ENCODE measurements at places on chromosomes 4 and X.

- DNase-seq, result no peak
These were observed 371.3 kb upstream of the INTU start for GRCh38 chr4:127261476-127261875.

DNA sequence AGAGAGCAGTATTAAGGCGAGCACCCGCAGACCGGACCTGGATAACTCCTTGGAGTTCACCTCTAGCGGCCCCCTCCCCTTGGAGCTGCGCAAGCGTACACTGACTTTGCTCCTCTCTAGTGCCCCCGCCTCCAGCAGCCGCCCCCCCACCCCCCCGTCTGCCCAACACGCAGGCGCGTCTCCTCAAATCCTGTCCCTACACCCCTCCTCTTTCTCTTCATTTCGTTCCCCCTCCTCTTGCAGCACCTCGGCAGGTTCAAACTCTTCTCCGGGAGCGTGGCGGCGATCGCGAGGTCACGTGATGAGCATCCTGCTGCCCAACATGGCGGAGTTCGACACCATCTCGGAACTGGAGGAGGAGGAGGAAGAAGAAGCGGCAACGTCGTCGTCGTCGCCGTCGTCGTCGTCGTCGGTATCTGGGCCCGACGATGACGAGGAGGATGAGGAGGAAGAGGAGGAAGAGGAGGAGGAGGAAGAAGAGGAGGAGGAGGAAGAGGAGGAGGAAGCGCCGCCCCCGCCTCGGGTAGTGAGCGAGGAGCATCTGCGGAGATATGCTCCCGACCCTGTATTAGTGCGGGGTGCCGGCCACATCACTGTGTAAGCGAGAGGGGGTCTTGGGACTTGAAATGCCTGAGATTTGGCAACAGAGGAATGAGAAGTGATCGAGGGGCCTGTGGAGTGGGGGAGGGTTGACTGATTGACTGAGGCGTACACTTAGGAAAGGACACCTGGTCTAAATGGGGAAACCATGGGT, at the start of gene CHIC1:
TSS of gene CHIC1 (plus strand) at position 214 of the 754 bp plus-strand sequence. CDS start at position 302, 88 bp downstream.
- DNase-seq, result peak; percentile 66

DNA sequence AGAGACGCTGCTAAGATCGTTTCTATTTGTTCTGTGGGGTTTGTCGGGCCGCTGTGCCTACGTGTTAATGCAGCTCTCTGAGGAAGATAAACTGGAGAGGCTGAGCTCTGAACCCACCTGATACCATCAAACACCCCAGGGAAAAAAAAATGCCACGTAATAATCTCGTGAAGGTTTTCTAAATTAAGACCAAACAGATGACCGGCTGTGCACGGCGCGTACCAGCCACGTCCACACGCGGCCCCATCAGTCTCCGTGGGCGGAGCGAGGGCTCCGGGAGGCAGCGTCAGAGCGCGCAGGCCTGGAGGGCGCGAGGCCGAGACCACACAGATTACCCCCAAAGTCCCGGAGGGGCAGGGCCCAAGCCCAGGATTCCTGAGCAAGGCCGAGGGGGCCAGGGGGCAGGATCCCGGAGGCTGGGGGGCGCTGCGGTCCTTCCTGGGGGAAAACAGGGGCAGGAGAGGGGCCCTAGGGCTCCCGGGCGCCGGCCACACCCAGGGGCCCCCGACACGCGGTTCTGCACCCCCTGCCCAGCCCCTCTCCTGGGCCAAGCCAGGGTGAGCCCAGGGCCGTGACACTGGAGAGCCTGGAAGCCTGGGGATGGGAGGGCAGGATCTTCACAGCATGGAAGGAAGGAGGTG, 91.9 kb downstream of the FAM53A start:
- no peak for DNase-seq

DNA sequence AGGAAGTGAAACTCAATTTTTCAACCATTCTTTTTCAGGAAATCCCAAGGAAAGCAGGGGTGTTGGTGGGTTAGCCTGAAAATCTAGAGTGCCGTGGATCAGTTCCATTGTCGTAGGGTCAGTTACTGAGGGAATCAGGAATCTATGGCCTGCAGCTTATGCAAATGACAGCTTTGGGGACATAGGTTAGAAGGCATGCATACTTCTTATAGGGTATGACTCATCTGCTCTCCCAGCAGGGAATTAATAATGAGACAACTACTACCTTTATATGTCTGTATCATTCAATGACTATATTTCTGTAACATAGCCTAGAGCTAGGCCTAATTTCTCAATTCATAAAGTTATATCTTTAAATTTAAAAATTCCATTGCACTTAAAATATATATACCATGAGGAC, 36.6 kb downstream of the ZNF41 start:
- DNase-seq, result no peak

DNA sequence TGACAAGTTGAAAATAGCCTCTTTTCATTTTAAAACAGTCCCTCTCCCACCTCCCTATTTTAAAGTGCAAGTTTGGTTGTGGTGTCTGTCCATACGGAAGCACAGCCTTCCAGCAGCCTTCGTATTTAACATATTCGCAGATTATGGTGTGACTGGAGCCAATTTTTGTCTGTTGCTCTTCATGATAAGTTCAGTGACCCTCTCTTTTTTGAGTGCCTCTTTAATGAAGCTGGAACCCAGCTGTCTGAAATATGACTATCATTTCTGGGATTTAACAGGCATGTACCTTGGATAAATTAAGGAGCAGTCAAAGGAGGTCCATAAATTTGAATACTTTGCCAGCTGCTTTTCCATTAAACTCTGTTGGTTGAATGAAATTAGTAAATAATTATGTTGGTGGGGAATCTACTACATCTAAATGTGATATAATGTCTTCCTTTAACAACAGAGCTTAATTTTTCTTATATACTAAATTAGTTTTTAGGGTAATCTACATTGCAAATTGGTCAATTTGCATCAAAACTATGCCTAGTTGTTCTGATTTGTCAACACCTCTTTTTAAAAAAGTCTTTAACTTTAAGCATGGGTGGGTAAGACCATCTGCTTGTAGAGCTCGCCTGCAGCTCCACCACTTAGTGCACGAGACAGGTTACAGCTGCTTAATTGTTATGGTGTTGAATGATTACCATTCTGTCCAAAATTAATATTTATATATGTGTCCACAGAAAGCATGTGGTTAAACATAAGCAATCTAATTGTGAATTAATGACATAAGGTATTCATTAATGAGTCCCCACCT, 216.6 kb downstream of the DCTD start:
- DNase-seq, result no peak

GRCh38 chrX:152658302-152658701, 20.6 kb downstream of the GABRQ start:
- DNase-seq, result no peak

- DNase-seq, result no peak
These were observed 112.0 kb downstream of the C4orf51 start for GRCh38 chr4:145791988-145792387.

GRCh38 chr4:41839916-41840854, 91.7 kb upstream of the PHOX2B start:
- DNase-seq, result no peak

DNA sequence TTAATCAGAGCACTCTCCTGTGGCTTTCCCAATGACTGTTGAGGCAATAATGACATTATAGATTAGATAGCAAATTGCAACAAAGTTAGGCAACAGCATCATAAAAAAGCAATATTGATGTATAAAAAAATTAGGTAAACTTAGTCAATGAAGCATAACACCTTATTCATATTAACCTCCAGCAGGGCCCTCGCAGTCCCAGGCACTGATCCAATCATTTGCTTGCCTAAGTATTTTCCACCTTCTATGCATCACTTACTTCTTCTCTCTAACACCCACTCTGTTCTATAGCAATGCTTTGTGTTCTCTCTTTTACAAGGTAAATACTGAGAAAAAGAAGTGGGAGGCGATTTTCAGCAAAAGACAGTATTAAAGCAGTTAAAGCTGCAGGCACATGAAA, 833.5 kb upstream of the ADGRL3 start:
- DNase-seq, result no peak

GRCh38 chr4:70008771-70009170, 13.0 kb downstream of the STATH start:
- DNase-seq, result no peak

- DNase-seq, result no peak
These were observed 326.4 kb upstream of the NOCT start for GRCh38 chr4:138689187-138689586.

DNA sequence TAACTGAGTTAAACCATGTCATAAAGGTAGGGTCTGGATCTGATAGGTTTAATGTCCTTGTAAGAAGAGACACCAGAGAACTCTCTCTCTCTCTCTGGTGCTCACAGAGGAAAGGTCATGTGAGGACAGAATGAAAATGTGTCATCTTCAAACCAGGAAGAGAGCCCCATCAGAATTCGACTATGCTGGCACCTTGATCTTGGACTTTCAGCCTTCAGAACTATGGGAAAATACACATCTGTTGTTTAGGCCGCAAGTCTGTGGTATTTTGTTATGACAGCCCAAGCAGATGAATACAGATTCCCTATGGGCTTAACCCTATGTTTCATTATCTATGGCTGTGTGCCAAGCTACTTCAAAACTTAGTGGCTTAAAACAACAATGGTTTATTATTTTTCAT, 105.5 kb upstream of the DDIT4L start:
- DNase-seq, result no peak

DNA sequence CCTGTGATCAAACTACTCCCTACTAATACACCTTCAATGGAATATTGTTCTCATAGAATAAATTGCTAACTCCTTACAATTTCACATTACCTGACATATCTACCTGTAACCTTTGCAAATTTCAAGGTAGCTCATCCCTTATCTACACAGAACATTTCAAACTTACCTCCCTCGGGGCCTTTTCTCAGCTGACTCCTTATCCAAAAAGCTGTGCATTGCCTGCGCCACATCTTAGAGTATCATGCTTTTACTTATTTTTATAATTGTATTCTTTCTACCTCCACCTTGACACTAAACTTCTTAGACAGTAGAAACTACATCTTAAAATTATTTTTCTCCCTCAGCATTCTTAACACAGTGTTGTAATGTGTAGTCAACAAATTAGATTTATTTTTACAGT, 198.5 kb downstream of the FBXO8 start:
- no peak for DNase-seq

GRCh38 chr4:170884969-170885570, 795.3 kb upstream of the AADAT start:
- no peak for DNase-seq

DNA sequence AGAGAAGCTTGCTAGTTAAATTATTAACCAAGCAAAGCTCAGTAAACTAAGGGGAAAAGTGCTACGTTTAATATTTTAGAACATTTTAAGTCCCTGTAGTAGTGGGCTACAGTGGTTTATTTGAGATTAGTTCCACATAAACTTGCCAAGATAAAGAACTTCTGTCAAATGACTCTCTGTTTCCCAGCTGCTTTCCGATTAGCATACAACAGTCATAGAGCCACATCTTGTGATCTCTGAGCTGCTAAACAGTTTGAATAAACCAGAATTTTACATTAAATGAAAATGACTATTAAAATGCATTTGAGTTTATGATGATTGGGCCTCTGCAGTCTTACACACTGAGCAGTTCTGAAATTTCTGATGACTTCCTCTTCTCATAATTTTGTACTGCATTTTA, 568.5 kb downstream of the IQCM start:
- no peak for DNase-seq

DNA sequence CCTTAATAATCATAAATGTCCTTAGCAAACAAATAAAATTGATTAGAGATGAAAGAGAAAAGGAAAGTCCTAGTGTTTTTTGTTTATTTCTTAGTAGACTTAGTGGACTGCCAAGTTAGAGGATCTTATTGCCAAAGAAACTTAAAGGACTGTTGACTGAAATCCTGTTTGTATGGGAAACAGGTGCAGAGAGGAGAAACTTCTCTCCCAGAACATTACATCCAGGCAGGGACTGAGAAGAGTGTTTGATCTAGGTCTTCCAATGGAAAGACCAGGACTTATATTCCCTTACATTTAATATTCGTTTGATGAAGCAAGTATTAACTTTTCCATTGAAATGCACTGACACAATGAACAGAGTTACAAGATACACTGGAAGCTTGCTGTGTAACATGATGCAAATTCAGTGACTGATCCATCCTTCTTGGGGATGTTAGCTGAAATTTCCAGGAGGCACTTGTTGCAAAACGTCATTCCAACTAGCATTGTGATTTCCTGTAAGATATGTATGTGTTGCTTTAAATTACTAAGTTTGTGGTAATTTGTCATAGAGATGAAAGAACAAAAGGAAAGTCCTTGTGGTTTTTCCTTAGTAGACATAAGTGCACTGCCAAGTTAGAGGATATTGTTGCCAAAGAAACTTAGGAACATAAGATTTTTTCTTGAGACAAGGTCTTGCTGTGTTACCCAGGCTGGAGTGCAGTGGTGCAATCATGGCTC, 505.6 kb downstream of the STIM2 start:
- no peak for DNase-seq

DNA sequence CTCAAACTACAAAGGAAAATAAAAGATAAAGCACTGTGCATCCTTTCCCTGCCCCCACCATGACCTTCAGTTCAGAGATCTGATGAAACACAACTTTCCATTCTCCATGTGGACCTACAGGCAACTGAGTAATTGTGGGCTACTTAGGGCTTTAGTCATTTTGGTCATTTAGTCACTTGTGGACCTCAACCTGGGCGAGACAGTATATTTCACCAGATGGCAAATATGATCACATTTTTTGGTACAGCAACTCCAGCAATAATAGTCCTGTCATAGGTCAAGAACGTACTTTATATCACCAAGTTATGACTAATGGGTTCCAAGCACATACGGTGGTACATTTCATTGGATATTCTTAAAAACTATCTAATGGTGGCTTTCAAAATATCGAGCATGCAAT, 141.2 kb downstream of the PDGFC start:
- no peak for DNase-seq

GRCh38 chr4:82260632-82261031, 113.2 kb downstream of the HNRNPD start:
- no peak for DNase-seq

GRCh38 chr4:7800410-7800809, 139.3 kb downstream of the AFAP1 start:
- no peak for DNase-seq

DNA sequence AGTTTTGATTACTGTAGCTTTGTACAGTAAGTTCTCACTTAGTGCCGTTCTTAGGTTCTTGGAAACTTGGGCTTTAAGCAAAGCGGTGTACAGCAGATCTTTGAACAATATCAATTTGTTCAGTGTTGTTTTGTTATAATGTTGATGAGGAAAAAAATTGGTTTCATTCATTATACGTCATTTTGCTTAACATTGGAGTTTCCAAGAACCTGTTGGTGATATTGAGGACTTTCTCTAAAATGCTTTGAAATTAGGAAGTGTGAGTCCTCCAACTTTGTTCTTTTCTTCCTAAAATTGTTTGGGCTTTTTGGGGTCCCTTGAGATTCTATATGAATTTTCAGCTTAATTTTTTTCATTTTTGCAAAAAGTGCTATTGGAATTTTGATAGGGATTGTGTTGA, 49.1 kb downstream of the STAG2 start:
- no peak for DNase-seq

GRCh38 chr4:3657902-3658529, 108.2 kb upstream of the ADRA2C start:
- no peak for DNase-seq

GRCh38 chrX:136546371-136546781, 14.4 kb downstream of the VGLL1 start:
- DNase-seq, result no peak

- no peak for DNase-seq
These were observed 6.5 kb downstream of the CRLF2 start for GRCh38 chrX:1205681-1206611.

Data from NCI-H1436 treated with DMSO at 0.1 percent for 48 hours (cell line).